HCEC 1CT (cell line): ENCODE measurements at places on chromosomes 1 and 21.

DNA sequence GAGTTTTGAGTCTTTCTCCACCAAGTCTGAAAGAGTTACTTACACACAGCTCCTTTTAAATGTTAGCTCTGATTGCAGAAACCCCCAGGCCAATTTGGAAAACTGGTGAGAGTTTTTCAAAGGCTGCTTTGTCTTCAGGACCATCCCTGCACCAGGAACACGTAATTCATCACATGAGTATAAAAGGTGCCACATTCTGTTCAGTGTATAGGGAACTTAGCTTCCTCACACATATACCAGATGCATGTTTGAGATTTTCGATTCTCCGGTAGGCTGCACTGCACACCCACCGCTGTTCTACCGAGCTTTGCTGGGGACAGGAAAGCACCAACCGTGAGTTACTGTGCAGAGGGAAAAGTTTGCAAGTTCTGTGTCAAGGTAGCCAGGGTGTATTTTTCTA lies 28.3 kb upstream of the KCNK2 start:
- DNase-seq: no peak

- no peak for DNase-seq
These were observed 90.2 kb upstream of the BCAR3 start for GRCh38 chr1:93771843-93772242.

GRCh38 chr1:240101737-240102136 lies 10.1 kb downstream of the FMN2 start:
- no peak for DNase-seq

DNA sequence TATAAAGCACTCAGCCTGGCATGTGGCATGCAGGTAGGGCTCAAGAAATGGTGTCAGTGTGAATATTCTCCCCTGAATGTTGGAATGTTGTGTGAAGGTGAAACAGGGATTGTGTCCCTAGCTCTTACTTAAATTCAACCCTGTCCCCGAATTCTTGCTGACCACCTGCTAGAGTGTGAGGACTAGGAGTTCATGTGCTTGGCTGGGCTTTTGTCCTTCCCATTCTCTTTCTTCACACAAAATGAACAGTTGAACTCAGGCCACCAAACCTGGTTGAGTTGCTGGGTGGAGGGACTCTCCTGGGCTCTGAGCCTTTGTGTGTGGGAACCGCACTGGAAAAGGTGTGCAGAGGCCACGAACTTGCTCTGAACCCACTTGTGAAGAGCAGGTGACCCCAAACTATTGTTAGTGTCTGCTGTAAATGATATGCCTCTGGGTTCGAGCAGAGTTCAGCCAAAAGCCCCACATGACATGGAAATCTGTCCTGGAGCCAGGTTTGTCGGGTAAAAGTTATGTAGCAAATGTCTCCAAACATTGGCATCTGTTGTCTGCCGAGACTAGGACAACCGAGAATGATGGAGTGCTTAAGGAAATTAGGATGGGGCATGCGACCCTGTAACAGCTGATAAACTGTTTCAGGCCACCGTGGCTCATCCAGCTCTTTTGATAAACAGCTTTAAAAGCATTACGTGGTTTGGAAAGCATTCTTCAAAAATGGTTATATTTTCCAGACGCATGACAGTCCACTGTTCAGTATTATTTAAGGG lies 144.2 kb downstream of the DHRS3 start:
- DNase-seq: no peak

GRCh38 chr1:200874694-200875093 lies 1.9 kb downstream of the GPR25 start:
- DNase-seq: no peak

DNA sequence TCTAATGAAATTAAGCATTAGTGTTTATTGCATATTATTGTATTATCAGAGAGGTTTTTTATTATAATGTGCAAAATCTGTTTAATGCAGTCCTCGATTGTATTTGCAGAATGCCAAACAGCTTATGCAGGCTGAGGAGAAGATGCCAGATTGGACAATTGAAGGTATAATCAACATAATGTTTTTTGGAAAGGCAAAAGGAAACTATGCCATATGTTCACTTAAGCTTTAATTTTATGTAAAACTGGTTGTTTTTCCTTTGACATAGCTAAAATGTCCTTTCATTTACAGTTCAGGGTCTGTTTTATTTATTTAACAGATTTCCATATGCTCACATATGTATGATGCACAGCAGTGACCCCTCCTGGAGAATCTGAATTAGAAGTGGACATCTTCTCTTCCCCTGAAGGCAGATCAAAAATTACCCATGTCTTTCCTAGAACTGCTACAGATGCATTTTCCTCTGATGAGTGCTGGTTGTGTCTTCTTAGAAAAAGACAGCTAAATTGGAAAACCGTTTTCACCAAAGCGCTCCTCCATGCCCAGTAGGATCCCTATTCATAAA lies 143.5 kb upstream of the USH2A start:
- DNase-seq: peak; percentile 36

GRCh38 chr1:169130683-169131082 lies 24.2 kb downstream of the ATP1B1 start:
- DNase-seq: no peak

DNA sequence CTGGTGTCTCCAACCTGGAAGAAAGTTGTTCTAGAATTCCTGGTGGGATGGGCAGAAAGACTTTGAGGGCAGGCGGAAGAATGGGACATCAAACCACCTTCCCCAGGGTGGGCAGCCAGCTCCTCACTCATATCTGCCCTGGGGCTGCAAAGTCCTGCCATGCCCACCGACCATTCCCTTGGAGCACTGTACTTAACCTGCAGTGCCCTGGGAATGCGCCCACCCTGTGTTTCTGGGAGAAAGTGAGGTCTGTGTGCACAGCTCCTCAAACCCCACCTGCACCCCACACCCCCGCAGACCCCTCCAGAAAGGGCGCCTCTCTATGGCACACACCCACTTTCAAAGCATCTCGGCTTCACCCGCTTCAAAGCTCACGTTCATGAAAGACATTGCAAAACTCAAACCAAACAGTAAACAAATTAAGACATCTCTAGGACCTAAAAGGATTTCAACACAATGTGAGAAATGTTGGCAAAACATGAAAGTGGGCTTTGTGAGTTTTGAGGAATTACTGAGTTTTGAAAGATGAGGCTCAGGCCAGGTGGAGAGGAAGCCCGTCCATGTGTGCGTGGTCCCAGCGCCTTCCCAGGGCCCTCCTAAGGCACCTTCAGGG lies 25.1 kb downstream of the KRTAP10-1 start:
- DNase-seq: no peak

DNA sequence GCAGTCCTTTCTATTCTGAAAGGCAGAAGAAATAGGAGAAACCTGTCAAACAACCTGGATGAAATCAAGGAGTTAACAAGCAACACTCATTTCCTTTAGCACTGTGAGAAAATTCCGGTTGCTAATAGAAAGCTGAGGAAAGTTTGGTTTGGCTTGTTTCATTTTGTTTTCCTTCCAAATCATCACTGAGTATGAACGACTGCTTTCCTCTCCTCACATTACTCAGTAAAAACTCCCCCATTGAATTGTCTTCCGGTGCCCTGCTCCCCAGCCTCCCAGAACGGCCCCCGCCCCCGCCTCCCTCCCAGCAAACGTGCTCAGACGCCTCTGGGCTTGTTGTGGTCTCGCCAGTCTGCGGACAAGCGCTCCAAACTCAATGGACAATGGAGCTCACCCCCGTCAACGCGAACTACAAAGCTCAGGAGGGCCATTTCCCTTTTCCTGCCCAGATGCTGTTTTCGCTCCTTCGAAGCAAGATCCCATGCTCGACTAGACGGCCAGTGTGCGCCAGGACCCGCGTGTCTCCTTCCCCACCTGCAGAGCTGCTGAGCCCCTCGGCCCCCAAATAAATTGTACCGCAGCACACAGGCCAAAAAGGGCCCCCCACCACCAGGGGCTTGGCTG lies 747 bp downstream of the STX6 start:
- peak; percentile 61 for DNase-seq

- peak; percentile 96 for DNase-seq
These were observed 67.7 kb upstream of the RCC1 start for GRCh38 chr1:28437924-28438699.

DNA sequence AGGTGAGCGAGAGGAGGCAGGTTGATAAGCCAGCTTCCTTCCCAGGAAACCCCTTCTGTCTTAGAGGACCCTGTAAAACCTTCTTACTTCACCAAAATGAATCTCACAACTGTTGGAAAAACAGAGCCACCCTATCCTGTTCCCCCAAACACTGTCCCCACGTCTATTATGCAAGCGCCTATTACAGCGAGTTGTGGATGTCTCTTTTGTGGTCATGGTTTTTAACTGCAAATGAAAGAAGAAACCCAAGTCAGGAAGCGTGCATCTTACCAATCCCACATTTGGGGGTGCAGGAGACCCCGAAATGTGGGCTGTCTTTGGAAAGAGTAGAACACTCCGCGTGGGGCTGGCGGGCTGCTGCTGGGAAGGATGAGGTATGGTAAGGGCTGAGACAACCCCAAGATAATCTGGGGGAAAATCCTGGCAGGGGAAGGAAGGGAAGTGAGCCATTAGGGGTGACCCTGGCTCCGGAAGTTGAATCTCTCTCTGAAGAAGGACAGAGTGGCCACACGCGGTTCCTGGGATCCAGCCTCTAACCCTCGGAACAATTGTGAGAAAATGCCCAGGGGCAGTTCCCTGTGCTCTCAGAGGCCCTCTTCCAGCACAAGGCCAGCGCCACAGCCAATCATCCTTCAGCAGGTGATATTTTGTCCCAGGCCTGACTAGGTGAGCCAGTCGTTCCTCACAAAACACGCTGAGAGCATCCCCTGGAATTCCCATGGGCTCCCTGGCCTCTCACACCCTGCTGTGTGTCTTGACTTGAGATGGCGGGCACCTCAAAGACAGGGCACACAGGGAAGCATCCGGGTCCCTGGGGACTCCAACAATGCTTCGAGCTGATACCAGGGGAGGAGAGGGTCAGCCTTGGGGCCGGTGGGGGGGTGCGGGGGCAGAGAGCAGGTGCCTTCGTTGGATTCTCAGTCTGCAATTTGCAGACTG lies 168.5 kb upstream of the IRF2BP2 start:
- DNase-seq: no peak

GRCh38 chr1:43586136-43586731 lies 55.6 kb downstream of the PTPRF start:
- DNase-seq: no peak
